GM23248 (cell line): ENCODE measurements at places on chromosomes 5 and 9.

DNA sequence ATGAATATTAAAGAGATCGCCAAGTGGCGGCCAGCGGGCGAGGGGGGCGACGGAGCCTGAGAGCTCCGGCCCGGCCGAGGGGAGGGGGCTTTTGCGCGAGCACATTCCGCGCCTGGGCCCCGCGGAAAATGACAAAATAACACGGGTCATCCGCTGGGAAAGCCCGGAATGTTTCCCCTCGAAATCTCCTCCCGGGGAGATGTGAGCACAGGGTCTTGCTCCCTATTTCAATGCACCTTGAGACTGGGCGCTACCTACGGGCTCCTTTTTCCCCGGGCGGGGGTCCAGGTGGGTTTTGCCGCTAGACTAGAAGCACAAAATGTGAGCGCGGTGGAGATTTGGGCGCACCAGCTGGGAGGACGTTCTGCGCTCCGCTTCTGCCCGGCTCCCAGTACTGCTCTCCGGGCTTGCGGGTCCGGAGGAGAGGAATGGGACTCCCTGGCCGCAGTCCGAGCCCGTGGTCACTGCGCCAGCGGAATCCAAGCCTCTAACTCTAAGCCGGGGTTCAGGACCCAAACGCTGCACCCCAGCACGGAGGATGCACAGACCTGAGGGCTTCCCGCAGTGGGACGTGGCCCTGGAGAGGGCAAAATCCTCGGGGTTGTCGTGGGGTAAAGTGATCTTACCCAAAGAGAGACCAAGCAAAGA, 2.8 kb upstream of the PRDM12 start:
- DNase-seq, result no peak

- DNase-seq, result no peak
These were observed 409.2 kb downstream of the CSNK1G3 start for GRCh38 chr5:123921193-123921592.

DNA sequence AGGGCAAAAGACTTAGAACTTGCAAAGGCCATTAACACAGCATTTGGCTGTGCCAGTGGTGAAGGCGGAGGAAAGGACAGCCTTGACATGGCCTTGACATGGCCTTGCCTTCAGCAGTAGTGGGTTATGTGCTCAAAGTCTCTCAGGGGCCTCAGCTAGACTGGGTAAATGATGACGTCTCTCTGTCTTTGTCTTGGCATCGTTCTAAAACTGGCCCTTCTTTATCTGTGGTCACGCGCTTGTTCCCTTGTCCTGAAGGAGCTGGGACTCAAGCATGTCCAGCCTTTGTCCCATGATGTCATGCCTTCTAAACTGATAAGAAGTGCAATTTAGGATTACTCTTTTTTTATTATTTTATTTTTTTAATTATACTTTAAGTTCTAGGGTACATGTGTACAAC, 88.7 kb upstream of the ATP10B start:
- no peak for DNase-seq

- no peak for DNase-seq
These were observed 140.2 kb downstream of the HSD17B3 start for GRCh38 chr9:96161819-96162218.

GRCh38 chr5:118033686-118034338, 954.5 kb downstream of the DTWD2 start:
- no peak for DNase-seq

DNA sequence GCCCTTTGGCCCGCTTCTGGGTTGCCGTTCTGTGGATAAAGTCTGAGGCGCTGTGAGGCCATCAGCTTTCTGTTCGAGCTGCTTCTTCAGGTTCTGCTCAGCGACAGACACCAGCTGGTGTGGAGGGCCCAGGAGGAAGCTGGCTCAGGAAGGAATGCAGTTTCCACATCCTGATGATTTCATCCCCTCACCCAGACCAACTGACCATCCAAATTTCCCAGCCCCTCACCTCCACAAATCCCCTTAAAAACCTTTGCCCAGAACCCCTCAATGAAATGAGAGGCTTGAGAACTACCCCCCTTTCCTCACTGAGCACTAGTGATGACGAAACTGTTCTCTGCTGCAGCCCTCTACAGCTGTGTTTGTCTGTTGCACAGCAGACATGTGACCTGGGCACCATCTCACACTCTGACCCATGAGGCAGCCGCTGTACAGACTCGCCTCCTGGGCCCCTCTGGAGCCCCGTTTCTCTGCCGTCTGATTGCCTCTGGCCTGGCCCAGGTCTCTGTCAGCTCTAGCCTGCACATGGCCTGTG, 45.4 kb downstream of the SPATA31C2 start:
- DNase-seq, result no peak
